Brain (organoid and tissue), 16 donors: ENCODE measurements at places on chromosomes 1 and 21.

DNA sequence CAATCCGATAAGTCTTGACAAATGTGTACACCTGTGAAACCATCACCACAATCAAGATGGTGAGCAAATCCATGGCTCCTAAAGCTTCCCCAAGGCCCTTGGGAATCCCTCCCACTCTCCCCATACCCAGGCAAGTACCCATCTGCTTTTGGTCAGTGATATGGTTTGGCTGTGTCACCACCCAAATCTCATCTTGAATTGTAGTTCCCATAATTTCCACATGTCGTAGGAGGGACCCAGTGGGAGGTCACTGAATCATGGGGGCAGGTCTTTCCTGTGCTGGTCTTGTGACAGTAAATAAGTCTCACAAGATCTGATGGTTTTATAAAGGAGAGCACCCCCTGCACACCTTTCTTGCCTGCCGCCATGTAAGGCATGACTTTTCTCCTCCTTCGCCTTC lies 14.6 kb upstream of the GUCA2B start:
- no peak for DNase-seq

GRCh38 chr1:51708911-51709760 lies 92.2 kb downstream of the OSBPL9 start:
- no peak for DNase-seq

DNA sequence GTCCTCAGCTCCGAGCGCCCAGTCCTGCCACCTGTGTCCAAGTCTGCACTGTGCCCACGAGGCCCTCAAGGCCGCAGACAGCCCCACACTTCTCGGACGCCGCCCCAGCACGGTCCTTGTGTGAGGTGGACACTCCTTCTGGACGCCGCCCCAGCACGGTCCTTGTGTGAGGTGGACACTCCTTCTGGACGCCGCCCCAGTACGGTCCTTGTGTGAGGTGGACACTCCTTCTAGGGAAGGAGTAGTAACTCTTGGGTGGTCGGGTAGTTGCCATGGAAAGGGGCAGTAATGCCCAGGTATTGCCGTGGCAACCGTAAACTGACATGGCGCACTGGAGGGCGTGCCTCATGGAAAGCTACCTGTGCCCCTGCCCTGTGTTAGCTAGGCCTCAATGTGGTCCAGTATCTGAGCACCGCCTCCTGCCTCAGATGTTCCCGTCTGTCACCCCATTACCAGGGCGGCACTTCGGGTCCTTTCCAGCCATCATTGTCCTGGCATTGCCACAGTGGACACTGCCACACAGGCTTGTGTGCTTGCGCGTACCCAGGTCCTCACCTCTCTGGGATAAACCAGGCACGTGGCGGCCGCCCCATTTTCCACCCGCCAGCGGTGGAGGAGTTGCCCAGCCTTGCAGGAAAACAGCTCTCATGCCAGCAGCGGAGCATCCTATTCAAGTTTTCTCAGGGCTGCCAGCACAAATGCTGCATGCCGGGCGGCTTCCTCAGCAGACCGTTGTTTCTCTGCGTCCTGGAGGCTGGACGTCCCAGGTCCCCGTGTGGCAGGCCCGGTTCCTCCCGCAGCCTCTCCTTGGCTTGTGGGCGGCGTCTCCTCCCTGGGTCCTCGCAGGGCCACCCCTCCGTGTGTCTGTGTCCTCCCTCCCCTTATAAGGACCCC lies 40.8 kb upstream of the POFUT2 start:
- DNase-seq = no peak

GRCh38 chr1:115322631-115323030 lies 15.4 kb downstream of the NGF start:
- no peak for DNase-seq

- peak; percentile 5 for DNase-seq
Observed at GRCh38 chr1:63413394-63413793, 46.0 kb downstream of the ALG6 start.

GRCh38 chr1:27931759-27932158 lies 3.0 kb upstream of the SMPDL3B start:
- DNase-seq = no peak

DNA sequence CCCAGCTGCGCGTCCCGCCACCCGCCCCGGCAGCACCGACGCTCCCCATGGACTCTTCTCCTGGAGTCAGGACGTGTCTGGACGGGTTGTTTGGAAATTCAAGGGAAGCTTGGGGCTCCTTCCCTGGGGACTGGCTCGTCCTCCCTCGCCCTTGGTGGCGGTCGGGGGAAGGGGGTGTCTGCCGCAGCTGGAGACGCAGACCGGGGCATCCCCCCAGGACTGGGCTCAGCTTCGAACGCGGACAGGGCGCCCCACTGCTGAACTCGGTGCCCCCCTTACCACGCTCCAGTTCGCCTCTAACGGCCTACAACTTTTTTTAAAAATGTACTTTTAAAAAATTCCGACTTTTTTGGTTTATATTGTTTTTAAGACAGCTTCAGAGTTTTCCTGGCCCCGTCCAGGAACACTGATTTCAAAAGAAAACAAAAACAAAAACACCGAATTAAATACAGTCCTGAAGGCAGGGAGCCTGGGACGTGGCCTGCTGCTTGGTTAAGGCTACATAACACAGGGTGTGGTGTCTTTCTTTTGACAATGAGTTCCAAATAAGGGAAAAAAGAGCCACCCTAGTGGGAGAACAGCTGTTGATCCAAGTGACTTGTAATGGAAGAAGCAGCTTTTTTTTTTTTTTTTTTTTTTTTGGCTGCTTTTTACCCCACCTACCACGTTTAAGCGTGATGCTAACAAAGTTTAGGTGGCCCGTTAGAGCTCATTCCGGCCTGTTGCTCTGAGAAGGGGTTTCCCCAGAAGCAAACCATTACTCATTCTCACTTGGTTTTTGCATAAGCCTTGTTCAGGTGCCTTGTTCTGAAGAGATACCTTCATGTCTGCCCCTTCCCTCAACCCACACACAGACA lies 862 bp upstream of the DIPK1A start:
- peak; percentile 50 for DNase-seq

DNA sequence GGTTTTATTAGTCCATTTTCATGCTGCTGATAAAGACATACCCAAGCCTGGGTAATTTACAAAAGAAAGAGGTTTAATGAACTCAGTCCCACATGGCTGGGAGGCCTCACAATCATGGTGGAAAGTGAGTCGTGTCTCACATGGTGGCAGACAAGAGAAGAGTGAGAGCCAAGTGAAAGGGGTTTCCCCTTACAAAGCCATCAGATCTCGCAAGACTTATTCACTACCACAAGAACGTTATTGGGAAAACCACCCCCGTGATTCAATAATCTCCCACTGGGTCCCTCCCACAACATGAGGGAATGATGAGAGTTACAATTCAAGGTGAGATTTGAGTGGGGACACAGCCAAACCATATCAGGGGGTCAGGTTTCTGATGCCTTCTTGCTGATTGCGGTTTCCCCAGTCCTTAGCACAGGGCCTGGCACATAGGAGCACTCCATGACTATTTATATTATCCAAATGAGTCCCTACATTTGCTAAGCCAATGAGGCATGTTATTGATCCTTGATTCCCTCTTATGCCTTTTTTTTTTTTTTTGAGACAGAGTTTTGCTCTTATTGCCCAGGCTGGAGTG lies 35.3 kb upstream of the PAXBP1 start:
- no peak for DNase-seq

- DNase-seq = no peak
Observed at GRCh38 chr1:235679644-235680043, 30.1 kb upstream of the GNG4 start.

DNA sequence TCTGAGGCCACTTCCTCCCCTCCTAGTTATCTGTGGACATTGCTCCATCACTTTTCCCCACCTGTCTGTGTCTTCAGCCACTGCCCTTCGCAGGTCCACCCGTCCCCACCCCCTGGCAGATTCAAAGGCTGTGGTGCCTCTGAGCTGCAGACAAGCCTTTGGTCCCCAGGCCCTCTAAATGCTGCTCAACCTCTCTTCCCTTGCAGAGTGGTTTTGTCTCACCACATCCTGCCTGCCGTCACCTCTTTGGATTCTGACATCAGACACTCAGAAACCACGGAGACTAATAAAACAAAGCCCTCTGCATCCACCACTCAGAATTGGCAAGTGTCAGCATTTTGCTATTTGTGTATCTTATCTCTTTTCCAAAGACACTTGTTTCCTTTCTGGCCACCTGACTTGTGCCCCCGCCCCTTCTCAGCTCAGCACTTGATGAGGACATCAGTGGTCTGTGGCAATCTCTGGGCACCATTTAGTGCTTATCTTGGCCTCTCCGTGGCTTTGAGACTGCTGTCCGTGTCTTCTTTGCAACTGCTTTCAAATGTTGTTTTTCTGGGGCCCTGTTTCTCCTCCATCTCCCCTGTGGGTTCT lies 7.7 kb downstream of the CNIH3 start:
- DNase-seq = no peak

- DNase-seq = peak; percentile 5
Observed at GRCh38 chr1:119587341-119587740, 60.7 kb downstream of the ZNF697 start.

- DNase-seq = no peak
Observed at GRCh38 chr1:150764617-150765101, 919 bp downstream of the CTSS start.

- DNase-seq = peak; percentile 56
Observed at GRCh38 chr1:41713557-41714327, 205.0 kb downstream of the HIVEP3 start.

DNA sequence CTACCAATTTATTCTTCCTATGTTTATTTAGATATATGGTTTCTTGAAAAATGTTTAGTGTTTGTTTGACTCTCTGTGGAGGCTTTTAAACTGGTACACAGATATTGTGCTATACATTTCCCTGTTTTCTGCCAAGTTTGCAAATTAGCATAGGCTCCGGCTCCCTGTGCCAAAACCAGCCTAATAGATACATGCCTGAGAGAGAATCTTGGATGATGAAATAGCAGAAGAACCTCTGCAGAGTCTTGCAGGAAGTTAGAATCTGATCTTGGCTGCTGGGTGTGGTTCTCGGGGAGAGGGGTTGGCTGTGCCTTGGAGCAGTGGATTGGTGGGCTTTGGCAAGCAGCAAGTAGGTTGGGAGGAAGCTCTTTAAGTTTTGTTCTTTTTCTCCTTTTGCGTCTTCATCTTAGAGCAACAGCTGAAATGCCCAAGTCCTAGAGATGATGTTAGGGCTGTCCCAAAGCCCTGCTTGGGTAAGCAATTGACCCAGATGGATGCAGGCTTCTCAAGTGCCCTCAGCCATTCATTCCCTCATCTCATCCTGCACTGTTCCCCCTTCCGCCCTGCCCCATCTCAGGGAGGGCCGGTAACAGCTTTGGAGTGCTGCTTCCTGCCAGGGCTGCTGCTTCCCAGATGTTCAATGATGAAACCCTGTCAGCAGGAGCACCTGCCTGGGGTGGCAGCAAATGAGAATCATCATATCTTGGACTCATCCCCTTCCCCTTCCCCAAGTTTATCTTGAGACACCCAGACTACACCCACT lies 9.3 kb downstream of the PLA2G2A start:
- no peak for DNase-seq

DNA sequence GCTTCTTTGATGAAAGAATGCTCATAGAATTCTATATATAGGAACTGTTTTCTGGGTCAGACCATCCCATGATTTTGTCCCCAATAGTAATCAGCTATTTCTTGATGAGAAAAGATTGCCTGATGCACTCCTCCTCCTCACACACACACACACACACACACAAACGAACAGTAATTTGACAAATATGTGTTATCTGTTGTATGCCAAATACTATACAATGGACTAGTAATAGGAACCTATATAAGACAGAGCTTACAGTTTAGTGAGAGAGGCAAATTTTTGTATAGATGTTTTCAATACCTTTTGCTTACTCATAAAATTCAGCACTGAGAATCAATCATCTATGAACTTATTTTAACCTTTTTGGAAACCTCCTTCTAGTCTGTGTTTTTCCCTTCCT lies 76.8 kb downstream of the PLA2G4A start:
- no peak for DNase-seq

DNA sequence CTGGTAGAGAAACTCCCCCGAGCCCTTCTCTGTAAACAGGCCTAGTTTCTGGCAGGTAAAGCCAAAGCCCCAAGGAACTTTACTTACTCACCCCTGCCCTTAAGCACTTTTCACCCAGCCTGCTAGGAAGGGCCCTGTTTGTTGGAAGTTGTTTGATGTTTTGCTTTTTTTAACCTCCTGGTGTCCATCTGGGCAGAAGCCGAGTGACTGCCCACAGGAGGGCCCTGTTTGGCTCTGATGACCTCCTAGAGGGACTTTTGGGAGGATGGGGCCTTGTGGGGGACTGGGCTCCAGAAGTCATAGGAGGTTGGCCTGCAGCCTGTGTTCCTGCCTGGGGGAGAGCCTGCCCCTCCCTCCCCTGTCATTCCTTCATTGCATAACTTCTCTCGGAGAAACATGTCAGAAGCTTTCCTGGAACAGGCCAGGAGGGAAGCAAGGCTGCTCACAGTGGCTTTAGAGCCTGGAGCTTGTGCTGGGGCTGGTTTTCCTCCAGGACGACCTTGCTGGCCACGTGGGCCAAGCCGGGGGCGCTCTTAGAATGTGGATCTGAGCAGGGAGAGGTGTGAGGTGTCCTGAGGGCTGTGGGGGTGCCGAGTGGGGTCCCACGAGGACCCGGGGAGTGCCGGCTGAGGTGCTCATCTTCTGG lies 33.9 kb downstream of the COQ8A start:
- DNase-seq = no peak

- DNase-seq = no peak
Observed at GRCh38 chr1:56561227-56562019, 17.9 kb downstream of the PLPP3 start.

- DNase-seq = no peak
Observed at GRCh38 chr21:45364468-45365185, 40.3 kb upstream of the COL18A1 start.

- peak; percentile 91 for DNase-seq
Observed at GRCh38 chr1:201468844-201469644, at the start of gene PHLDA3. Gene PHLDA3 (minus strand): TSS chr1:201469188. CDS start chr1:201468786, 402 bp downstream.

- DNase-seq = peak; percentile 86
Observed at GRCh38 chr21:25273959-25274358, 333.3 kb downstream of the MRPL39 start.

- DNase-seq = no peak
Observed at GRCh38 chr1:59485949-59486348, 189.1 kb downstream of the FGGY start.

- DNase-seq = no peak
Observed at GRCh38 chr1:199081739-199082138, 442.9 kb downstream of the PTPRC start.

GRCh38 chr1:92990828-92991227 lies 29.6 kb upstream of the DIPK1A start:
- DNase-seq = no peak

DNA sequence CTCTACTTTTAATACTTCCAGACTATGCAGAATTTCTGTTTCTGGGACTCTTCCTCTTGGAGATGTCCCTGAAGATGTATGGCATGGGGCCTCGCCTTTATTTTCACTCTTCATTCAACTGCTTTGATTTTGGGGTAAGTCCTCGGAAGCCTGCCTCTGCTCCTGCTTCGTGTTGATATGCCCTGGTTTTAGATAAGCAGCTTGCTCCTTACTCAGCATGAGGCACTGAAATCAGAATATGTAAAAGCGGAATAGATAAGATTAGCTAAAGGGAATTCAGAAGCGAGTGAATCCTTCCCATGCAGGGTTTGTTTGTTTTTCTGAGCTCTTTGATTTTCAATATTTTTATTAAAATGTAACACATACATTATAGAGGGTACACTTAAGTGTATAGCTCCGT lies 234.7 kb downstream of the CACNA1E start:
- DNase-seq = no peak

GRCh38 chr1:78712467-78713051 lies 62.9 kb downstream of the IFI44 start:
- no peak for DNase-seq
